Fibroblast of the aortic adventitia (primary cell): ENCODE measurements at places on chromosomes 3 and 15. TPM values are rescaled to one million over a fixed set of nuclear protein-coding genes. Genes with fewer than 3 reads are reported as not detected.

VPS13C gene
- total RNA-seq, result 79.8 and 140 TPM in 2 replicates

WDR72 gene
- total RNA-seq, result not detected in 2 replicates

REC114 gene
- total RNA-seq, result not detected in 2 replicates

IGF1R gene
- 13.2 and 45.6 TPM in 2 replicates for total RNA-seq

MUC4 gene
- total RNA-seq, result not detected in 2 replicates

CFAP44 gene
- total RNA-seq, result 5.1 and 11.0 TPM in 2 replicates

LMAN1L gene
- total RNA-seq, result not detected in 2 replicates

GOLGA8T gene
- not detected in 2 replicates for total RNA-seq

SEMA4B gene
- 9.2 and 14.5 TPM in 2 replicates for total RNA-seq

GUCA1C gene
- not detected in 2 replicates for total RNA-seq

SKOR1 gene
- 0.08 and 0.09 TPM in 2 replicates for total RNA-seq

GABRR3 gene
- total RNA-seq, result not detected in 2 replicates

PTX3 gene
- total RNA-seq, result 175 and 216 TPM in 2 replicates

ISG20 gene
- total RNA-seq, result 1.9 and 6.6 TPM in 2 replicates

ZNF621 gene
- total RNA-seq, result 13.0 and 21.8 TPM in 2 replicates

SLC25A20 gene
- total RNA-seq, result 17.7 and 20.9 TPM in 2 replicates

ABHD6 gene
- total RNA-seq, result 5.5 and 14.0 TPM in 2 replicates

PPP2R3A gene
- total RNA-seq, result 16.1 and 17.9 TPM in 2 replicates

ROBO2 gene
- under 0.01 and 1.2 TPM in 2 replicates for total RNA-seq

SEMA3G gene
- total RNA-seq, result 0.49 TPM in 1 of 2 replicates, not detected in the other

LNP1 gene
- total RNA-seq, result 3.0 and 11.0 TPM in 2 replicates

CXCR6 gene
- not detected in 2 replicates for total RNA-seq

KCNMB2 gene
- total RNA-seq, result 0.41 TPM in 1 of 2 replicates, not detected in the other

SACM1L gene
- total RNA-seq, result 18.5 and 30.7 TPM in 2 replicates

KLHL6 gene
- not detected in 2 replicates for total RNA-seq

GNAT1 gene
- total RNA-seq, result not detected in 2 replicates

OR5K2 gene
- total RNA-seq, result not detected in 2 replicates

PLA2G4B gene
- 0.49 and 0.54 TPM in 2 replicates for total RNA-seq

SI gene
- total RNA-seq, result not detected in 2 replicates

FSTL1 gene
- 765 and 870 TPM in 2 replicates for total RNA-seq

ADIPOQ gene
- not detected in 2 replicates for total RNA-seq

DAZL gene
- total RNA-seq, result not detected in 2 replicates

TGM4 gene
- not detected in 2 replicates for total RNA-seq

LHFPL4 gene
- total RNA-seq, result not detected in 2 replicates

ZNF662 gene
- 0.74 and 2.6 TPM in 2 replicates for total RNA-seq

FRMD4B gene
- total RNA-seq, result 0.81 and 1.6 TPM in 2 replicates

PLIN1 gene
- total RNA-seq, result 0.27 and 0.41 TPM in 2 replicates

DPPA4 gene
- not detected in 2 replicates for total RNA-seq

PYGO1 gene
- total RNA-seq, result 7.3 and 21.2 TPM in 2 replicates

MME gene
- total RNA-seq, result 50.4 and 101 TPM in 2 replicates

APBA2 gene
- total RNA-seq, result 1.8 and 4.3 TPM in 2 replicates

C2CD4B gene
- total RNA-seq, result not detected in 2 replicates

IQCH gene
- total RNA-seq, result 0.74 and 3.6 TPM in 2 replicates

ULK4 gene
- total RNA-seq, result 16.1 and 46.8 TPM in 2 replicates

CIP2A gene
- total RNA-seq, result 7.1 and 39.2 TPM in 2 replicates

LRRN1 gene
- 1.7 TPM in 1 of 2 replicates, not detected in the other for total RNA-seq

POLQ gene
- total RNA-seq, result 0.49 and 10.1 TPM in 2 replicates

NR1I2 gene
- total RNA-seq, result 0.27 TPM in 1 of 2 replicates, not detected in the other

FNDC3B gene
- total RNA-seq, result 53.0 and 139 TPM in 2 replicates

TOPAZ1 gene
- not detected in 2 replicates for total RNA-seq

ACTC1 gene
- total RNA-seq, result not detected in 2 replicates

BAHD1 gene
- total RNA-seq, result 9.0 and 14.4 TPM in 2 replicates

CLDN16 gene
- total RNA-seq, result 0.09 TPM in 1 of 2 replicates, not detected in the other

IL17RE gene
- total RNA-seq, result 1.5 and 3.1 TPM in 2 replicates
